Body of pancreas (tissue), 4 donors: ENCODE measurements at places on chromosomes 5 and 9. TPM values are rescaled to one million over a fixed set of nuclear protein-coding genes. Genes with fewer than 3 reads are reported as not detected.

Gene PRDM9
- total RNA-seq, result not detected

Gene SGCD
- 2.6 TPM for total RNA-seq

Gene PDZD2
- 12.9 TPM for total RNA-seq

Gene IL33
- 4.0 TPM for total RNA-seq

- H3K4me3 ChIP-seq, result no peak overlapping the region
- DNase-seq, result no peak
- H3K36me3 ChIP-seq, result no peaks in the 10 kb centered on the region
- peaks cover 25% of the 10 kb centered on the region for H3K4me1 ChIP-seq
These were observed 18.5 kb downstream of the TNPO1 start for GRCh38 chr5:72834924-72835323.

DNA sequence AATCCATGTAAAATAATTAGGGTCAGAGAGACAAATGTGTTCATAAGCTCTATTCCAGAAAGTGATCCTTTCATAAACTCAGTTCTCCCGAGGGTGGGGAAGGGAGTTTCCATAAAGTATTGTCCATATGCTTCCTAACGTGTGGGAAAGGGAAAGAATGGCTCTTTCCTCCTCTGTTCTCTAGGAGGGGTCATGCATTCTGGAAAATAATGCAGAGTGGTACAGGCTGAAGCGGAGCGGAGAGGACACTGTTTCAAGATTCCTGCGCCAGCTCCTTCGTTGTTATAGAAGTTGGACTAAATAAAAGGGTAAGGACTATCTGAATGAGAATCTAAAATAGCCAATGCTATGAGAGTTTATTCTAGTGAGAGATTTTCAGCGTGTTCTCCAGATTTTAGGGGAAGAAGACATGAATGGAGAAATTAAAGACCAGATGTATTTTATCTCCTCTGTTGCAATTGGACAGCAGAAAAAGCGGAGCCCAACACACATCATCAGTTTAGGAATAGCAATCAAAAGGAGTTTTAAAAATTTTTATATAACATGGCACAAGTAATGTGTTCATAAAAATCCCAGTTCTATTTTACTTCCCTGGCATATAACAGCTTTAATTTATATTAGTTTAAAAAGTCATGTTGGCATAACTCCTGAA, 166.9 kb upstream of the MPDZ start:
- no peak overlapping the region for H3K27ac ChIP-seq
- no peak for DNase-seq
- no peaks in the 10 kb centered on the region for H3K36me3 ChIP-seq
- no peaks in the 10 kb centered on the region for H3K4me1 ChIP-seq

DNA sequence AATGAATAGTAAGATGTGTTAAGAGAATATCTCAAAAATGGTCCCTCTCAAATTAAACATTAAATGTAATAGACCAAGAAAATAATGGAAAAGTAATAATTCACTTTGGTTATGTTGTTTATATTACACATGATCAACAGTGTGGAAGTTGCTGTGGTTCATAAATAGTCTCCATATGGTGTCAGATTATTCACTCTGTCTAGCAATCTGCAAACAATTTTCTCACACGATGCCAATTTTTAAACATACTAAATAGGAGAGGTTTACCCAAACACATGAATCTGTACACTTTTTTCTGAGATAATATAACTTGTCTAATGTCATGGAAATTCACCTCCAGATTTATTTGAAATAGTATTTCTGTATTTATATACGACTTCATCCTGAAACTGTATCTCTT, 217.4 kb upstream of the FBXL7 start:
- H3K27me3 ChIP-seq, result no peaks in the 10 kb centered on the region
- no peak overlapping the region for H3K27ac ChIP-seq
- no peaks in the 10 kb centered on the region for H3K36me3 ChIP-seq
- no peak for DNase-seq
- no peak overlapping the region for H3K4me3 ChIP-seq

- peaks cover 12% of the 10 kb centered on the region for H3K4me1 ChIP-seq
- peak overlapping the region; percentile 36 for H3K4me3 ChIP-seq
- no peak for DNase-seq
- no peaks in the 10 kb centered on the region for H3K36me3 ChIP-seq
- no peaks in the 10 kb centered on the region for H3K27me3 ChIP-seq
These were observed 1057.0 kb upstream of the DMAC1 start for GRCh38 chr9:8856396-8857067.

DNA sequence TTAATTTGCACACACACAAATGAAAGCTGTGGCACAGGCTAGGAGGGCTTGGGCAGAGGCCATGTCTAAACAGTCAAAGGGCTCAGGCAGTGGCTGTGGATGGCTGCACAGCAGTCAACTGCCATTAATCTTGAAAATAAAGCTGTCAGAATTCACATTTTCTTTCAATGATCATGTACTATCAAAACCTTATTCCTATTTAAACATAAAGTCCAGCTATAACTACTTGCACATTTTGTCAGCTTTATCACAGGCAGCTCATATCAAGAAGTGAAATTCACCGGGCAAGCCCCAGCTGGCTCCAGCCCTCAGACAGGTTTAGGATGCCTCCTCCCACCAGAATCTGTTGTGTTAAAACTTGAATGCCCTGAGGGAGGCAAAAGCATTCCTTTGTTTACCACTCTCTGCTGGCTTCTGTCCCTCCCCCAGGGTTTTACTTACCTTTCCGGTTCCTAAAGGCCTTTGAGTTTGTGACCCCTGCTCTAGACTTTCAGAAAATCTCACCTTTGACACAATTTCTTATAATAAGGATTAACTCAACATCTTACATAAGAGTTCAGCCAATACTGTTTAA, 54.9 kb upstream of the GRAMD2B start:
- peak overlapping the region; percentile 21 for H3K27ac ChIP-seq
- no peak for DNase-seq
- no peaks in the 10 kb centered on the region for H3K36me3 ChIP-seq
- no peaks in the 10 kb centered on the region for H3K27me3 ChIP-seq

Gene ADGRD2
- total RNA-seq, result not detected

- no peak for DNase-seq
- H3K36me3 ChIP-seq, result no peaks in the 10 kb centered on the region
- no peak overlapping the region for H3K4me3 ChIP-seq
These were observed 27.3 kb downstream of the FOXE1 start for GRCh38 chr9:97880336-97880735.

GRCh38 chr5:4148009-4148408, 552.4 kb downstream of the IRX1 start:
- H3K4me1 ChIP-seq, result no peaks in the 10 kb centered on the region
- no peak overlapping the region for H3K4me3 ChIP-seq
- H3K27me3 ChIP-seq, result no peaks in the 10 kb centered on the region
- H3K27ac ChIP-seq, result no peak overlapping the region

DNA sequence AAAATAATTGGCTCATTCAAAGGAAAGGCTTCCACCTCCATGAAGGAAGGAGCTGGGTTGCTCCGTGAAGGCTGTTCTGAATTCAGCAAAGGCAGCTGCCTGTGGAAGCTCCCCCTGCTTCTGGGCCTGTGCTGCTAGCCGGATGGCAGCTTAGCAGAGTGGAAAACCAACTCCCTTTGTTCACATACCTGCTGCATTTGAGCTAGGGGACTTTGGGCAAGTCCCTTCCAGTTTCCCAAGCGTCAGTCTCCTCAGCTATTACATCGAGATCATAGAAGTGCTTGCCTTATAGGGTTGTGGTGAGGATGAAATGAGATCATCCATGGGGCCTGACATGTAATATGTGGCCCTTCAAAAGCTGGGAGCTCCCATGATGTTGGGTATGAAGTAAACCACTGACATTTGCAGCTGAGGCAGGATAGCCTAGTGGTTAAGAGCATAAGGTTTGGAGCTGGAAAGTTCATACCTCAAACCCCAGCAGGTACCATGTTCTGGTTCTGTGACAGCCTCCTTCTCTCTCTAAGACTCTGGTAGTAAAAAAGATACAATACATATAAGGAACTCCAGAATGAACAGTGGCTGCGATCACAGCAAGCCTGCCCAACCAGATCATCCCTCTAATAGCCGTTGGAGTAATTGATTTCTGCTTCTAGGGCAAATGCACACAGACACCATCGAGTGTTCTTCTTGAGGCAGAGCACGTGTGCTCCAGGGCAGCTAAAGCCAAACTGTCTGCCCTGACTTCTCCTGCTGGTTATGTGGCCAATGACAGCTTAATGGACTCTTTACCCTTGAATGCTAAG, 11.0 kb upstream of the DENND1A start:
- H3K36me3 ChIP-seq, result no peaks in the 10 kb centered on the region
- H3K27ac ChIP-seq, result no peak overlapping the region
- H3K4me1 ChIP-seq, result no peaks in the 10 kb centered on the region
- H3K4me3 ChIP-seq, result no peak overlapping the region
- DNase-seq, result no peak
- H3K27me3 ChIP-seq, result no peaks in the 10 kb centered on the region

Gene ZCCHC10
- 21.4 TPM for total RNA-seq

Gene DCTN3
- 39.9 TPM for total RNA-seq

Gene RLN2
- total RNA-seq, result not detected

GRCh38 chr5:133469846-133470245, 142.5 kb downstream of the FSTL4 start:
- no peaks in the 10 kb centered on the region for H3K36me3 ChIP-seq
- no peaks in the 10 kb centered on the region for H3K27me3 ChIP-seq
- no peaks in the 10 kb centered on the region for H3K4me1 ChIP-seq
- DNase-seq, result no peak

DNA sequence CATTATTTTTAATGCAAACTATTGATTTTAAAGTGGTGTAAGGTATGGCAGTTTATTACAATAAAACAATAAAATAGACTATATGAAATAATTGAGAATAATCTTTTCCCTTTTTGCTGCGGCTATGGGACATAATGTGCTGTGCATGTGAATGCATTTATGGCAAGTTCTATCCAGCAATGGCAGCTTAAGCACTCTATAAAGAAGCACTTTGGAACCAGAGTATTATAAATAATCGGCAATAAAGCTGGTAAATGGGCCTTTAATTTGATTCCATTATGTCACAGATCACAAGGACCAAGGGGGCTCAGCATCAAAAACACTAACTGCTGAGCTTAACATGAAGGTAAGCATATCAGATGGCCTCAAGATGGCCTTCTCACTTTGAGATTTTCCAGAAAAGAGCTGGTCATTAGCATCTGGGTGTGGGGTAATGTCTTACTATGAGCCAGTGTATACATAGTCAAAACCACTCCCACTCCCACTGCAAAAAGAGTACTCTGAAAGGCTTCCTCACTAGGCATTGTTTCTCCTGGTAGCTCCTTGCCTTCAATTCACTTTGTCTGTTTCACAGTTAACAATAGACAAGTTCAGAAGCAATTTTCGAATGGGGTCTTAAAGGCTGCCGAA, 97.1 kb upstream of the ASTN2 start:
- no peak for DNase-seq
- H3K36me3 ChIP-seq, result no peaks in the 10 kb centered on the region
- H3K27me3 ChIP-seq, result no peaks in the 10 kb centered on the region

Gene KCTD16
- 4.3 TPM for total RNA-seq

- no peaks in the 10 kb centered on the region for H3K36me3 ChIP-seq
- no peak overlapping the region for H3K27ac ChIP-seq
- no peak overlapping the region for H3K4me3 ChIP-seq
- no peaks in the 10 kb centered on the region for H3K27me3 ChIP-seq
- DNase-seq, result no peak
- no peaks in the 10 kb centered on the region for H3K4me1 ChIP-seq
These were observed 29.8 kb downstream of the TERT start for GRCh38 chr5:1265026-1265425.

DNA sequence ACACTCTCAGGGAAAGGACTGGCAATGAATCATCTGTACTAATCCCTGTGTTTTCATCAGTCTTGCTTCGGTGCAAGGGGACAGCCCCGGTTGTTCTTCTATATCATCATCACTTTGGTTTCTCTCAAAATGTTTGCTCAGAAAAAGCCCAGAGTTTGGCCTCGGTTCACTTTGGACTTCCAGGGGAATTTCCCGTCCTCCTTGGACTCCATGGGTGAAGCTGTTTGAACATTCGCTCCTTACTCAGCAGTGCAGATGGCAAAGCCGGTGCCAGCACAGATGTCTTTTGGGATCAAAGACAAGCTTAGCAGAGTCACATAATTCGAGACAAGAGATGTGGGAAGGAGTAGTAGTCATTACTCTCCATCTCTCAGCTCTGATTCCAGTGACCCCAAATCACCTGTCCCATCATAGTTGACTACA, 69.8 kb upstream of the TNFSF8 start:
- no peak overlapping the region for H3K4me3 ChIP-seq
- no peak for DNase-seq
- H3K4me1 ChIP-seq, result peaks cover 11% of the 10 kb centered on the region
- no peak overlapping the region for H3K27ac ChIP-seq
- H3K36me3 ChIP-seq, result no peaks in the 10 kb centered on the region

Gene NFIB
- total RNA-seq, result 47.0 TPM

GRCh38 chr9:132627106-132627505, 42.7 kb downstream of the DDX31 start:
- no peaks in the 10 kb centered on the region for H3K4me1 ChIP-seq
- peaks cover 12% of the 10 kb centered on the region for H3K36me3 ChIP-seq
- no peak overlapping the region for H3K27ac ChIP-seq

DNA sequence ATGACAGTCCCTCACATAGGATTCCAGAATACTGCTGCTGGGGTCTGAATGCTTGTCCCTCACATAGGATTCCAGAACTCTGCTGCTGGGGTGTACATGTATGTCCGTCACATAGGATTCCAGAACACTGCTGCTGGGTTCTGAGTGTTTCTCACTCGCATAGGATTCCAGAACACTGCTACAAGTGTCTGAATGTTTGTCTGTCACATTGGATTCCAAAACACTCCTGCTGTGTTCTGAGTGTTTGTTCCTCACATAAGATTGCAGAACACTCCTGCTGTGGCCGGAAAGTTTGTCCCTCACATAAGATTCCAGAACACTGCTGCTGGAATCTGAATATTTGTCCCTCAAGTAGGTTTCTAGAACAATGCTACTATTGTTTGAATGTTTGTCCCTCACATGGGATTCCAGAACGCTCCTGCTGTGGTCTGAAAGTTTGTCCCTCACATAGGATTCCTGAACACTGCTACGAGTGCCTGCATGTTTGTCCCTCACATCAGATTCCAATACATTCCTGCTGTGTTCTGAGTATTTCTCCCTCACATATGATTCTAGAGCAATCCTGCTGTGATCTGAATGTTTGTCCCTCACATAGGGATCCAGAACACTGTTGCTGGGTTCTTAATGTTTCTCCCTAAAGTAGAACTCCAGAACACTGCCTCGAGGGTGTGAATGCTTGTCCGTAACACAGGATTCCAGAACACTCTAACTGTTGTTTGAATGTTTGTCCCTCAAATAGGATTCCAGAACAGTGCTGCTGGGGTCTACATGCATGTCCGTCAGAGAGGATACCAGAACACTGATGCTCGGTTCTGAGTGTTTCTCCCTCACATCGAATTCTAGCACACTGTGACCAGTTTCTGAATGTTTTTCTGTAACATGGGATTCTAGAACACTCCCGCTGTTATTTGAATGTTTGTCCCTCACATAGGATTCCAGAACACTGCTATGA, 200.4 kb downstream of the FOXD4L6 start:
- no peak overlapping the region for H3K27ac ChIP-seq
- H3K36me3 ChIP-seq, result no peaks in the 10 kb centered on the region
- no peak overlapping the region for H3K4me3 ChIP-seq
- H3K4me1 ChIP-seq, result no peaks in the 10 kb centered on the region
- DNase-seq, result no peak
- H3K27me3 ChIP-seq, result no peaks in the 10 kb centered on the region

Gene ERAP2
- total RNA-seq, result 24.7 TPM

Gene TEX48
- total RNA-seq, result not detected

Gene MAMDC2
- total RNA-seq, result 4.0 TPM
